Central memory CD8-positive, alpha-beta T cell (primary cell): ENCODE measurements at places on chromosomes 16 and 17.

GRCh38 chr17:27469256-27469655, 13.0 kb downstream of the KSR1 start:
- DNase-seq: no peak

- DNase-seq: no peak
These were observed 18.0 kb downstream of the CLEC3A start for GRCh38 chr16:78040396-78040795.

DNA sequence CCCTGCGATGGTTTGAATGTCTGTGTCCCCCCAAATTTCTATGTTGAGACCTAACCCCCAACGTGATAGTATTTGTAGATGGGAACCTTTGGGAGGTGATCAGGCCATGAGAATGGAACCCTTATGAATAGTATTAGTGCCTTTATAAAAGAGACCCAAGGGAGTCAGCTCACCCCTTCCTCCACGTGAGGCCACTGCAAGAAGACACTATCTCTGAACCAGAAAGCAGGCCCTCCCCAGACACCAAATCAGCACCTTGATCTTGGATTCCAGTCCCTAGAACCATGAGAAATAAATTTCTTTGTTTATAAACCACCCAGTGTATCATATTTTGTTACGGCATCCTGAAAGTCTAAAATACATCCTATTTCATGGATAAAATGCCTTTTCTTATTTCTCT, 64.4 kb upstream of the LRRC37A3 start:
- no peak for DNase-seq

DNA sequence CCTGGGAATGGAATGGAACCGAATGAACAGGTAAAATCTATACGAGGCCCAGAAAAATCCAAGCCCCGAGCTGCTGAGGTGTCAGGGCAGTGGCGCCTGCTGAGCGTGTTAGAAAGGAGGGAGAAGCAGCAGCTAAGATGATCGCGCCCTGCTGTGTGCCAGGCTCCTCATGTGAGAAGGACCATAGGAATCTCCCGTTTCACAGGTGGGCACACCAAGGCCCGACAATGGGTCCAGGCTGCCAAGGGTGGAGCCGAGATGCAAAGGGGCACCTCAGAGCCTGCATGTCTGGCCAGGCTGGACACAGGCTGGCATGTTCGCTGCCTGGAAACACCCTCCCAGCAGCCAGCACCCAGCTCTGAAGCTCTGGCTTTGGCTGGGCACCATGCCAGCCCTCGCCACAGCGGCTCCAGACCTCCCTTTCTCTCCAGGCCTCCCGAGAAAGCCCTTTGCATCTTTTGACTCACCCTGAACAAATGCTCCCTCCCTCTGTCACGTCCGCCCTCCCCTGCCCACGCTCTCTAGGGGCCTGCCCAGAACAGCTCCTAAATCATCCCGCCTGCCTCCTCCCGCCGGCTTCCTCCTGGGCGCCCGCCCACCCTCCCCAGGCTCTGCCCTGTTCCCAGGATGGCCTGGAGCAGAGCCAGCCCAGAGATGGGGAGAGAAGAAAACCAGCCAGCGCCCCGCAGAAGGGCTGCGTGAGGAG, 217.8 kb upstream of the GSE1 start:
- DNase-seq: no peak

- no peak for DNase-seq
These were observed 29.6 kb upstream of the ZFPM1 start for GRCh38 chr16:88423448-88423850.

- DNase-seq: no peak
These were observed 21.7 kb downstream of the CREBBP start for GRCh38 chr16:3858801-3859200.

GRCh38 chr16:78648517-78648916, 549.1 kb downstream of the WWOX start:
- no peak for DNase-seq

GRCh38 chr17:15943971-15944758, 765 bp upstream of the ADORA2B start:
- DNase-seq: no peak

- no peak for DNase-seq
These were observed 13.5 kb downstream of the SARM1 start for GRCh38 chr17:28385037-28385400.

DNA sequence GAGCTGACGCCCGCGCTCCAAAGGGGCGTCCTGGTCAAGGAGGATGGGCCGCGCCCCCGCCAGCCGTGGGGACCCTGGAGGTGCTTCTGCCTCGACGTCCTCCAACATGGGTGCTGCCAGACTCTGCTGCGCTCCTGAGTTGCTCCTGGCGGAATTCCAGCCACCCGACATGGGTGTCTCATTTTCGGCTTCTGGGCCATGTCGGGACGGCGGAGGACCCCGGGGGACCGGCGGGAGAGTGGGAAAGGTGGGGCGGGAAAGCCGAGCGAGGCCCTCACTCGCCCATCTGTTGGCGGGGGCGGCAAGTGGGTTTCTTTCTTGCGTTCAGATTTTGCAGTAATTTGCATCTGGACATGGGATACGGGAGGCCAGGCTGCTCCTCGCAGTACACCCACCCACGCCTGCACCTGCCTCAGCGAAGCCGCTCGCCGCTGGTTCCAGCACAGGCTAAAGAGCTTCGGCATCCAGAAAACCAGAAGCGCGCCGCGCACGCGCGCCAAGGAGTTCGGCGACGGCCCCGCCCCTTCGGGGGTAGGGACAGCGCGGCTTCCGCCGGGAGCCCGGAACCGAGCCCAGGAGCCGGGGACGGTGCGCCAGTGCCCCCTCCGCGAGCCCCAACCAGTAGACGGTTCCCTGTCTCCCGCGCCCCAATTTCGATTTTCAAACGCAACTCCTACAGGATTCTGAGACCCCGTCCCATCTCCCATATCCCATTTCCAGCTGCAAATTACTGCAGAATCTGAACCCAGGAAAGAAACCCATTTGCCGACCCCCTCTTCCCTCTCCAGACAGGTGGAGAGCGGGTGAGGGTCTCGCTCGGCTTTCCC, at the start of gene ARMC7:
TSS of gene ARMC7 (plus strand) at position 563 of the 827 bp plus-strand sequence. CDS start 320 bp downstream, outside the sequence.
- peak; percentile 86 for DNase-seq

- DNase-seq: no peak
These were observed 5.6 kb downstream of the ALOX15 start for GRCh38 chr17:4635823-4636375.

DNA sequence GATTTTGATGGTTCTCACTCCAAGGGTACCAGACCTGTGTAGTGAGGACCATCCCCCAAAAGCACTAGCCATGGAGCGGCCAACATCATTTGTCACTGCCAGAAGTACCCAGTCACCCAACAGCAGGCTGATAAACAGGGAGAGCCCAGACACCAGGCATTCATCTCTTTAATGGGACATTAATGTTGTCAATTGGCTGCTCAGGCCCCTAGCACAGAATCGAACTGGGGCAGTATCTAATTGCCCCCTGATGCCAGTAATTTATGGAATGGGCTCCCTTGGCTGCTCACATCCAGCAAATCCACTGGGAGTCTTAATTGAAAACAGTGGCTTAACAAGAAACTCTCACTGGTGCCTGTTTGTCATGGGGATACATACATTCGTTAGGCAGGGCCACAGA, 344.6 kb downstream of the XYLT1 start:
- no peak for DNase-seq

DNA sequence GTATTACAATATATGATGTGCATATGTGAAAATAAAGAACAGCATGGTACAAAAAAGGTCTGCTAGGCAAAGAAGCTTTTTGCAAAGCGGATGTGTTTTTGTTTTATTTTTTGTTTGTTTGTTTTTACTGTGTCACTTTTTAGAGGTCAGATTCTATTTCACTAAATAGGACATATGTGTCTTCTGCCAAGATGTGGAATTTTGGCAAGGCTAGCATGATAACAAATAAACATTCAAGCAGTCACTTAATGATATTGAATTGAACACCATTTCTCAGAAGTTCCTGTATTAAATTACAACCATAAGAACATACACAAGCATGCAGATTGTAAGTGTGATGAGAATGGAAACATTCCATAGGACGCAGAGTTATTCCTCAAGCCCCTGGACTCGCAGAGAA, 492.7 kb downstream of the WWOX start:
- DNase-seq: no peak

DNA sequence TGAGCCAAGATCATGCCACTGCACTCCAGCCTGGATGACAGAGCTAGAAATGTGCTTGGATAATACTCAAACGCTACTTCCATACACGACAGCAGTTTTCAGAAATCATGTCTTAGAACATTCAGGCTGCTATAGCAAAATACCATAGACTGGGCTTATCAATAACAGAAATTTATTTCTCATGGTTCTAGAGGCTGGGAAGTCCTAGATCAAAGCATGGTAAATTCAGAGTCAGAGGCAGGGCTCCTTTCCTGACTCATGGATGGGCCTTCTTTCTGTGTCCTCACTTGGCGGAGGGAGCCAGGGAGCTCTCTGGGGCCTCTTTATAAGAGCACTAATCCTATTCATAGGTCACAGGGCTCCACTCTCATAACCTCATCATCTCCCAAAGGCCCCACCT, 24.5 kb upstream of the HERPUD1 start:
- no peak for DNase-seq

DNA sequence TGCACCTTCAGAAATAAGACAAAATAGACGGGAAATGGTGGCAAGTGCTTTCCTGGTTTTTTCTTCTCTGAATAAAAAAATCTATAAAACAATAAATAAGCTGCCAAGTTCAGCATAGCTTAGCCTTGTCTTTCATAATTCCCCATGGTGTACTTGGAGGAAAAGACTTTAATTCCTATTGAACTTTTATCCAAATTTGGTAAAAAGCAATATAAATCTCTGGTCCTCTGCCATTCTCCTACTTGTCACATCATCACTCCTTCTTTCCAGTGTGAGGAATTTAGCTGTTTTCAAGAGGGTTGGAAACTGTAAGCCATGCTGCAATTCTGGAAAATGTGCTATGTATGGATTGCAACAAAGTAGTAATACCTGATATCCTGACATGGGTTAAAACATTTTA, 551.8 kb upstream of the KIF2B start:
- no peak for DNase-seq

DNA sequence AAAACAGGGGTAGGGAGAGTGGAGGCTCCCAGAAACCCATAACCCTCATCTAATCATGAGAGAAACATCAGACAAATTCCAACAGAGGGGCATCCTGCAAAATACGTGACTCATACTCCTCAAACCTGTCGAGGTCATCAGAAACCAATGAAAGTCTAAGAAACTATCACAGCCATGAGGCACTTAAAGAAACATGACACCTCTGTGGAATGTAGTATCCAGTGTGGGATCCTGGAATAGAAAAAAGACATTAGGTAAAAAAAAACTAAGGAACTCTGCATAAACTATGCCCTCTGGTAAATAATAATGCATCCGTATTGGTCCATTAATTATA, 16.4 kb downstream of the CDH5 start:
- DNase-seq: no peak

DNA sequence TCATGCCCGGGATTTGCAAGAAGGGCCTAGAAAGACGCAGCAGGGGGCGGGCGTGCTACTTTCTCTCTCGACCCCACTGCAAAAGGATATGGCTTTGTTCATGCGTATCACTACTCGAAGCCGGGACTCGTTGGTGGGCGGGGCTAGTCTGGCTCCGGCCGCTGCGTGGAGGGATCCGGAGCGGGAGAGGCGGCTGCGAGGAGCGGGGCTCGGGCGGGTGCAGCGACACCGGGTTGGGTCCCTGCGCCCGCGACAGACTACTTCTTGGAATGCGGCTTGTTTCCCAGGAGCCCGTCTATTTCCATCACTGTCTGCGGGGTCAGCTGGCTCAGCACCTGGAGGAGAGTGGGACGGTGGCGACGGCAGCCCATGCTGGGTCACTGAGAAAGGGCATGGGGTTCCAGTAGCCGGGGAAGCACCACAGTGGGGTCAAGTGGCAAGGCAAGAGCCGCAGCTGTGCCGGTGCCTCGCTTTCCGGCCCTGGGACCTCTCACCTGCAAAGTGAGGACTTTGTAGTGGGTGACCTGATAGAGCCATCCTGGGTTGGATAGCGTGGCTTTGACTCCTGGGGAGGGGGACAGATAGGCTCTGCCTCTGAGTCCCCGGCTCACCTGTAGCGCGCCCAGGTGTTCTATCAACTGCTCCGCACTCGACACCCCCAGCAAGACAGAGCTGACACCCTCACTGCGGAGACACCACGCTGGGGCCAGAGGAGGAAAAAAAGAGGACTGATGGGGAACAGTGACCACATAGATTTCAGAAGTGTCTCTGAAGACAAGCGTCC, 6.6 kb downstream of the KCNAB3 start:
- peak; percentile 59 for DNase-seq

GRCh38 chr17:75900691-75901533, 3.8 kb downstream of the MRPL38 start:
- no peak for DNase-seq

GRCh38 chr16:1823821-1824220, 2.8 kb downstream of the HAGH start:
- no peak for DNase-seq

DNA sequence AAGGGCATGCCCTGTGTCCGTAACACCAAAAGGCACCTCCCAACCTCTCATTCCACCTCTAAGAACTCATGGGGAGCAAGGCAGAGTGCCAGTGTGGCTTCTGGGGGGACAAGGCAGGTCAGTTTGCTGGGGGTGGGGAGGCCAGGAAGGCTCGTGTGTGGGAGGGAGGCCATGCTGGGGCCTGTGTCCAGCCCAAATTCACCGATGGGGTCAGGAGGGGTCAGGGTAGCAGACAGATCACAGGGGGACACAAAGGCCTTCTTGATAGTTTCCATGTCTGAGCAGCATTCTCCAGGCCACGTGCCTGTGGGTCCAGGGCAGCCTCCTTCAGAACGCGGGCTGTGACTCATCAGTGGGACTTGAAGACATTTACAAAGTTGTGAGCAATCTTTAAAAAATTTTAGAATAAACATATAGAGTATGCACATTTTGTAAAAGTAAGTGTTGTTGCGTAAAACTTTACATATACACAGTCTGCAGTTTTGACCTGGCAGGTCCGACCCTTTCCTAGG, 20.9 kb downstream of the SPACA3 start:
- DNase-seq: no peak

GRCh38 chr17:31917065-31917529, 15.6 kb upstream of the UTP6 start:
- DNase-seq: no peak
